Left lobe of liver (tissue), 2 donors: ENCODE measurements at places on chromosomes 3 and 15. TPM values are rescaled to one million over a fixed set of nuclear protein-coding genes. Genes with fewer than 3 reads are reported as not detected.
A peak's percentile ranks its signal among the peaks of the same experiment; 100 is the strongest.

GRCh38 chr15:58249646-58250312, 111.6 kb downstream of the AQP9 start:
- no peak for DNase-seq

GRCh38 chr3:5464649-5465048, 277.1 kb downstream of the EDEM1 start:
- no peak for DNase-seq

The GOLGA6L10 gene
- 0.48 TPM for total RNA-seq

The UACA gene
- total RNA-seq: 13.7 TPM

- DNase-seq: no peak
These were observed 1.6 kb downstream of the BOC start for GRCh38 chr3:113212844-113213375.

The POC1A gene
- 2.1 TPM for total RNA-seq

The EOMES gene
- total RNA-seq: 0.08 TPM

- no peak for DNase-seq
These were observed 55.2 kb downstream of the RAB7A start for GRCh38 chr3:128781164-128781563.

DNA sequence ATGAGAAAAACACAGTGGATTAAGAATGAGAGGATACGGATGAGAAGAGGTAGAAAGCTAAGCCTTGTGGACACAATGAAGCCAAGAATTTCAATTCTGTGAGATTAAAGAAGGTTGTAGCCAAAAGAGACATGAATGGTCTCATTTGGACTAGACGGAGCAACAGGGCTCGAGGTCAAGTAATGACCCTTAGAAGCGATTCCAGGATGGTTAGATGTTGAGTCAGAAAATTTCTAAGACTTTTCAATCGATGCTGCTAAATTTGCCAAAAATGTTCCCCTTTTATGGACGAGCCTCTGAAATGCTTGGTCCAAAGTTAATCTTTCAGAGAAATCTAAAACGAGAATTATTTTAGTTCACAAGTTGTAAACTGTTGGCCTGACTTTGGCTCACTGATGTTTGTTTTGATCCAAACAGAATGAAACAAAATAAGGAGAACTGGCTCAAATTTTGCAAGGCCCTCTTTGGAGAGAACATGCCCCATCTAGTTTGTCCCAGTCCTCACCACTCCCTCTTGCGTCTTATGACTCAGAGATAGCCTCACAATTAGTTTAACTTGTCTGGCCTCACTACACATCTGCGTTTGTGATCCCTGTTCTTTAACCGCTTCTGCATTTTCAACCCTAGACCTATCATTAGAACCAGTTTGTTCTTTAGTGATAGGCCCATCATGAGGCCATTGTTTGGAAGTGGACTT, 235.5 kb downstream of the PDZRN3 start:
- no peak for DNase-seq

DNA sequence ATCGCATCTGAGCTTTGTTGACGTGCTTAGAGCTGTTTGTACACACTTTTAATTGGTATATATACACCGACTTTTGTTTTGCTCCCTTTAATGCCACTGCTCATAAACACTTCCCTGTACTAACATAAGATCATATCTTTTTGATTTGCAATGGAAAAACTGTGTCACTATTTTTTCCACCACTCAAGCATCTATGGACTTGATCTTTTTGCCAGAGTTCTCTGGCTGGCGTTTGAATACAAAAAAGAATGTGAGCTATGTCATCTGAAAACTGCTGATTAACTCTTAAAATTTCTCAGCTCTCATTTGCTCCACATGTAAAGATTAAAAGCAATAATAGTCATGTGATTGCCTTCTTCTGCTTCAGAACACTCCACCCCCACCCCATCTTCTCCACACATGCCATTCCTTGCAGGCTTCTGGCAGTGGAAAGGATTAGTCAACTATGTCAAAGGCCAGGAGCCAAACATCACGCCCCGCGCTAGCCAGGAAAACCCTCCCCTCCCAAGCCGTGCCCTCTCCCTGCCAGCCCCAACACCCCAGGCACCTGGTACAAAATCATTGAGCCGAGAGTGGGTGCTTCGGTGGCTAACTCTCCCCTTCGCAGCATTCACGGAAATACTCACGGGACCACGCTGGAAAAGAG, 123.4 kb upstream of the MEF2A start:
- peak; percentile 23 for DNase-seq

GRCh38 chr3:186828340-186828739, 14.2 kb upstream of the ADIPOQ start:
- no peak for DNase-seq

The CCDC9B gene
- 16.6 TPM for total RNA-seq

The C3orf85 gene
- total RNA-seq: 11.4 TPM

GRCh38 chr3:124960105-124960504, 25.6 kb upstream of the MUC13 start:
- DNase-seq: no peak

- no peak for DNase-seq
These were observed 131.4 kb downstream of the NSMCE3 start for GRCh38 chr15:29138260-29138659.

The COLQ gene
- 1.3 TPM for total RNA-seq

The TIMMDC1 gene
- 52.8 TPM for total RNA-seq

DNA sequence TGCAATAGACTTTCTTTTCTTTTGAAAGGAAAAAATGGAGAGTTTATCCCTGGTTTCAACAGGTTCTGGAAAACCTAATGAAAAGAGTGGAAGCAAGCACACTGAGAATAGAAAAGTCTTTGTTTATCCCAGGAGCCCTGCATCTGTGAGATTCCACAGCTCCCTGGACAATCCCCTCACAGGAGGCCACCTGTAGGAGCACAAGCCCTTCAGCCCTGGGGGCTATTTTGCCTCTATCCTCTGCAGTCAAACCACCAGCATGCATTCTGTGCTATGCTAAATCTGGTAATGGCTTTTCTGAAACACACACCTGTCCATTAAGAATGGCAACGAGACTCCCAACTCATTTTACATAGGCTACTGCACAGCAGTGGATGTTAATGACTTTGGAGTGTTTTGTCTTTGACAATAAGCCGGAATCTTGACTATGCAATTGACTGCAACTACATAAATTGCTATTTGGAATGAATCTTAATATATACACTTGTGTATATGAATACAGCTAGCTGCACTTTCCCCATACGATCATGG, 369.4 kb downstream of the NR2F2 start:
- DNase-seq: no peak

- no peak for DNase-seq
These were observed 19.8 kb downstream of the SCAP start for GRCh38 chr3:47455806-47456452.

DNA sequence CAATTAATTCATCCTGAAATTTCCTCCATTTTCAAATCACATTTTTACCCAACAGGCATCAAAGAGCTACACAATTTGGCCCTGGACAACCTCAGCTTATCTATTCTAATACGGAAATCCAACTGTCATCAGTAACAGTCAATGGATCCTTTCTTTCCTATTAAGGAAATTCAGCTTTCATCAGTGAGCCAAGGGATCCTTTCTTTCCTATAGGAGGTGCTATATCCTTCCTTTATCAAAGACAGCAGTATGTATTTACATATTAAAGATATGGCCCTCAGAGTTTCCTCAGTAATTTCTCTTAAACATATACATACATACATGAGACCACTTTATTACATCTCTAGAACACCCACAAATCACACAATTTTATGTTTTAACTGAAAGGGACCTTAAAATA, 10.1 kb downstream of the DHX36 start:
- no peak for DNase-seq

The LINGO1 gene
- 0.86 TPM for total RNA-seq

GRCh38 chr3:115861166-115861733, 237.9 kb downstream of the GAP43 start:
- DNase-seq: no peak

The ECE2 gene
- not detected for total RNA-seq

GRCh38 chr15:79099692-79100091, 9.1 kb upstream of the RASGRF1 start:
- peak; percentile 4 for DNase-seq

The SH2D7 gene
- total RNA-seq: not detected

DNA sequence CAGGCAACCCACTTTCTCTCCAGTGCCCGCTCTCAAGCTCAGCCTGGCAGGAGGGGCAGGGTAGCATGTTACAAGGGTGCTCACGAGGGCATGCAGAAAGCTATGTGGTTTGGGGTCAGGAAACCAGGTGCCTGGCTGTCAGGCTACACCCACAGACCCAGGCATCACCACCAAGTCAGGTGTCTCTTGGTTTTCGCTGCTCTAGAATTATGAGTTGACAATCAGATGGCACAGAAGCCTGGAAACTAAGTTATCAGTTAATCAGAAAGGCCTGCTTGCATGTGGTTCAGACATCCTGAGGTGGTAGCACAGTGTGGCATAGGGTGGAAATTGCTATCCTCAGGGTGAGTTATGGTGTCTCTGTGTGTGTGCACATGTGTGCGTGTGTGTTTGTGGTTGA, 16.2 kb upstream of the CCR9 start:
- DNase-seq: no peak

DNA sequence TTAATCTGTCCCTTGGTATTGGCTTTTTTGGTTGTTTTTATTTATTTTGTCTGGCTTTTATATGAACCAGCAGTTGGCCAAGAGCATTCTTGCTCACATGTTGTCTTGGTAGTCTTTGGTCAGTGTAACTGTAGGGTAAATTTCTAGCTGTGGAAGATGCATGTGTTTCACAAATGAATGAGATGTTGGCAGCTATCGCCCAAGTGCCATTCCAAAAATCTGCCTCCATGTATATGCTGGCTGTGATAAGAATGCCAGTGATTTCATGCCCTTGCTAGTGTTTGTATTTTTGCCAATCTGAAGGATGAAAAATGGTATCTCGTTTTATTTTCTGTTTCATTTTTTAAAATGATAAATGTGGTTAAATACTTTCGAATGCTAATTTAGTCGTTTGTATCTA, 50.1 kb downstream of the TLNRD1 start:
- DNase-seq: no peak

- DNase-seq: peak; percentile 83
These were observed 7.6 kb downstream of the PFKFB4 start for GRCh38 chr3:48548729-48549705.
